ENCODE measurements at places on chromosomes 11 and 22. TPM values are rescaled to one million over a fixed set of nuclear protein-coding genes. Genes with fewer than 3 reads are reported as not detected.

DNA sequence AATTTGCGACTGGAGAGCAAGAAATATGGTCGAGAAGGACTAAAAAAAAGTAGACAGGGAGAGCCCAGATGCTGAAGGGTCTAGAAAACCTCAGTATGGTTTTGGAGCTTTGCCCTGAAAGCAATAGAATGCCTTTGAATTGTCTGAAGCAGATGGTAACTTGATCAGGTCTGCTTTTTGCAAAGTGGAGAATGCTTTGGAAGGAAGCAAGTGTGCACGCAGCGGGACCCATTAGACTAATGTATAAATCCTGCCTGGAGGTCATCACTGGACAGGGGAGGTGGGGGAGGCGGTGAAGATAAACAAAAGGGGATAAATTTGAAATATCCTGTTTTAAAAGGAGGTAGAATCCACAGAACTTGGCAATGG lies 757 bp upstream of the HINFP start:
- H3K36me3 ChIP-seq, result peaks cover 30% of the 10 kb centered on the region
- peak; percentile 65 for DNase-seq

DNA sequence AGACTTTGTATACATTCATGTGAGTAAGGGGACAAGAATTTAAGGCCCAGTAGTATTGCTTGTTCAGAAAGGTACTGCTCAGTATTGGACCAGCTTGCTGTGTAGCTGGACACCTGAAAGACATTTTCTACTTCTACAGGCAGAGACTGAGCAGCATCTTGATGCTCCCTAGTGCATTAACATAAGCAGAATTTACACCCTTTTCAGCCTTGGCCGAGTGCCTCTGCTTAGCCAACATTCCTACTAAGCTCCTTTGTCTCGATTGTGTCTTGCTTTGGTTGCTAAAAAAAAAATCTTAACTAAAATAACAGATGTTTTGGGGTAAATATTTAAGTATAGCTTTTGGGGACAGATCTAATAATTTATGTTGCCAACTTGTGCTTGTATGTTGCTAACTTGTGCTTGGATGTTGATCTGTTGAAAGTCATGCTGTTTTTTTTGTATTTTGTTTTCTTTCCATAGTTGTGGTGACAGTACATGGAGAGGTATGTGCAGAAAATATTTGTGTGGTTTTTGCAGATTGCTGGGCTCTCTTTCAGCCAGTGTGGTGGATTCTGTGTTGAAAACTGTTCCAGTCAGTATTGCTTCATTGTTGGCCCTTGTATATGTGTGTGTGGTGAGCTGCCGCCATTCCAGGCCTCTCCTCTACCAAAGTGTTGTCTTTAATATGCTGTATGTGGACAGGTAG lies 3.7 kb downstream of the PTS start:
- peaks cover 10% of the 10 kb centered on the region for H3K4me1 ChIP-seq
- H3K36me3 ChIP-seq, result peaks cover 6% of the 10 kb centered on the region
- H3K27ac ChIP-seq, result no peak overlapping the region
- no peak overlapping the region for H3K4me3 ChIP-seq

- no peaks in the 10 kb centered on the region for H3K36me3 ChIP-seq
- peaks cover 21% of the 10 kb centered on the region for H3K4me1 ChIP-seq
- no peaks in the 10 kb centered on the region for H3K27me3 ChIP-seq
These were observed 56.9 kb upstream of the PRSS23 start for GRCh38 chr11:86743223-86744118.

DNA sequence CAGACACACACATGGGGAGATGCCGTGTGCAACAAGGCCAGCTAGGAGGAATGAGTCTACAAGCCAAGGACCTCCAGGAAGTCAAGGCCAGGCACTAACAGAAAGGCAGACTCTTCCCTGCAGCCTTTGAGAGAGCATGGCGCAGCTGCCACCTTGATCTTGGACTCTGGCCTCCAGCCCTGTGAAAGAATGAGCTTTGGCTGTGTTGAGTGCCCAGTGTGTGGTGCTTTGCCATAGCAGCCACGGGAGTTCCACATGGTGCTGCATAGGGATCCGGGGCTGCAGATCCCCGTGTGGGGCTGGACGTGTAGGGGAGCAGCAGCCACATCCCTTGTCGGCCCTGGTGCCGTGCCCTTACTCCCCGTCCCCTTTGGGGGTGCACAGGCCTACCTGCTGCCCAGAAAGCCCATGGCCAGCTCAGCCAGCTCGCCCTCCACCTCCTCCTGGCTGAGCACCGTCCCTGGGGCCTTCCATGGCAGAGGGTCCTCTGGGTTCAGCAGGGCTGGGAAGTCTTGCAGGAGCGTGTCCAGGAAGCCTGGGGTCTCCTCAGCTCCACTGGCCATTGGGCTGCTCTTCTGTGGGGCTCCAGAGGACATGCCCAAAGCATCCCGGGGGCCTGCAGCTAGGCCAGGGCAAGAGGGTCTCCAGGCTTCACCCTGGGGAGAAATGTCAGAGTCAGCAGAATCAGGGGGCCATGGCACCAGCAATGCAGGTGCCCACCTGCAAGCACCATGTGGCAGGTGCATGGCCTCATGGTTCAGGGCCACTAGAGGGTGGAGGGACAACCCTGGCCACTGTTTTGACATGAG lies 7.0 kb downstream of the PPM1F start:
- DNase-seq, result no peak
- peaks cover 67% of the 10 kb centered on the region for H3K36me3 ChIP-seq
- peaks cover 94% of the 10 kb centered on the region for H3K4me1 ChIP-seq
- no peaks in the 10 kb centered on the region for H3K27me3 ChIP-seq
- H3K27ac ChIP-seq, result peak overlapping the region; percentile 35

GRCh38 chr22:35274154-35274871 lies 17.0 kb downstream of the HMGXB4 start:
- no peak overlapping the region for H3K4me3 ChIP-seq
- H3K27me3 ChIP-seq, result no peaks in the 10 kb centered on the region
- no peak for DNase-seq
- H3K4me1 ChIP-seq, result no peaks in the 10 kb centered on the region
- no peak overlapping the region for H3K27ac ChIP-seq
- peaks cover 27% of the 10 kb centered on the region for H3K36me3 ChIP-seq

DNA sequence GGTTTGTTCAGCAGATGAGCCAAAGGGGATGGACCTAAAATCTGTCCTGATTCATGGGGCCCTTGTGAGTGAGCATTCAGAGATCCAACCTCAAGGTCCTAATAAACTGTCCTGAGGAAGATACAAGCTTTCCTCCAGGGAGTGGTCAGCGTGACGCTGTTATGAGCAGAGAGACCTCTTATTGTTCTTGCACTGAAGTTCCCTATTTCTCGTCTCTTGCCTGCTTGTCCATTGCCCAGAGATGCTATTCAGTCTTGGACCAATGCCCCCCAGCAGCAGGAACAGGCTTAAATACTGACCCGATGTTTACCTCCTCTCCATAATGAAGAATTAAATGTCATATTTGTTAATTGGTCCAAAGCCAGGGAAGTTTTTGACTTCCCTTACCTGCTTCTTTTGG lies 225.2 kb upstream of the PGR start:
- no peak overlapping the region for H3K4me3 ChIP-seq
- no peaks in the 10 kb centered on the region for H3K36me3 ChIP-seq
- H3K27me3 ChIP-seq, result no peaks in the 10 kb centered on the region
- no peak overlapping the region for H3K27ac ChIP-seq

DNA sequence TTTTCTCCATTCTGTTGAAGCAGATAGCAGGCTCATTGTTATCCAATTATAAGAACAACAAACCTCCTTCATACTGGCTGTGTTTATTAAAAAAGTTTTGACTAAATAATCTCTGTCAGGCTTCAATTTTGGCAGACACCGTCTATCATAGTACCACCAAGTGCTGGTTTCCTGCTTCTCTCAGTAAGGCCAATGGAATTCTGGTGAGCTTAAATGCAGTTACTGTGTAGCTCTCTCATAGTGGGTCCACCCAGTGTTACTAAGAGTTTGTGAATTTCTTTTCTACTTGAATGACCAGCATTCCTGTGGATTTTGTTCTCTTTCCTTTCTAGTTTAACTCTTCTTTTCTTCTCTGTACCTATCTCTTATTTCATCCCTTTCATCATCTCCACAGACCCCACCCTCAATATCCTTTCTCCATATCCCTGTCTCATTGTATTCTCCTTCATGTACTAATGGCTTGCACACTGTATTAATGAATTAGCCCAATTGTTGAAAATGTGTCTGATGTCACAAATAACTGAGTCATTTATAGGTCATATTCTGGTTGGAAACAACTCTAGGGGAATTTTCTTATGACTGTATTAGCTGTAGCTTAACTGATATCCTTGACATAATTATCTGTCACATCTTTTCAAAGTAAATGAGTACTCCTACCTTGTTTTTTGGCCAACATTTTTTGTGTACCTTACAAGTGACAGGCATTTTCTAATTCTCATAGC lies 372.1 kb downstream of the FAT3 start:
- no peaks in the 10 kb centered on the region for H3K36me3 ChIP-seq
- no peak overlapping the region for H3K4me3 ChIP-seq

DNA sequence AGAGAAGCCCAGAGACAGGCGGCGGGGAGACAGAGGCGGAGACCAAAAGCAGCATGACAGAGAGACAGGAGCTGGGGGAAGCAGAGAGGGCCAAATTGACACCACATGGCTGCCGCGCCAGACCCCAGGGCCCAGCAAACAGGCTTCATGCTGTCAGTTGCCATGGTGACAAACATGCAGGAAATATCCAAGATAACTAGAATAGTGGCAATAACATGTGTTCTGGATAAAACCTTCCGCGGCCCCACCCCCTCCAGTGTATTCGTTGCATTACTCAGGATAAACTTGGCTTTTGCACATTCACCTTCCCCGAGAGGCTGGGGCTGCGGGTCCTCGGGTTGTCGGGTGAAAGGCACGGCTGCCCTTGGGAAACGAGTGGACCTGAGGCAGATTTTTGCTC lies 49.9 kb upstream of the CDON start:
- peak; percentile 97 for DNase-seq
- H3K27me3 ChIP-seq, result no peaks in the 10 kb centered on the region
- H3K4me1 ChIP-seq, result peaks cover 73% of the 10 kb centered on the region
- no peak overlapping the region for H3K4me3 ChIP-seq

GRCh38 chr11:73126804-73127480 lies 15.2 kb downstream of the FCHSD2 start:
- H3K4me1 ChIP-seq, result no peaks in the 10 kb centered on the region

GRCh38 chr11:102017026-102017425 lies 30.2 kb upstream of the CFAP300 start:
- DNase-seq, result peak; percentile 81
- H3K36me3 ChIP-seq, result no peaks in the 10 kb centered on the region
- no peak overlapping the region for H3K27ac ChIP-seq

DNA sequence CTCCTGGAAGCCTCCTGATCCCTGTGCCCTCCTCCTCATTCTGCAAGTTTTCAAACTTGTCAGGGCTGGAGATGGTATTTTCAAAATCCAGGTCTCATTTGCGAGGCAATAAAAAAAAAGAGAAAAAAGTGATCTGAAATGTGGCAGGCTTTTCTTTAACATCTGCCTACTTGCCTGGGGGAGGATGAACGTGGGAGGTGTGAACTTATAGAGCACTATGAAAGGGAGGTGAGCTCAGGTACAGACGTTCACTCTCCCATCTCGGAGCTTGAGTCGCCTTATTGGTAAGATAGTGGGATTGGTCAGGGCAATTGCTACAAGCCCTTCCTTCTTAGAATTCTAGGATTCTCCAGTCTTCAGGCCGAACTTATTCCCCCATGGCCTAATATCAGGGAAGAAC lies 104.8 kb upstream of the CADM1 start:
- peaks cover 13% of the 10 kb centered on the region for H3K4me1 ChIP-seq
- peaks cover 35% of the 10 kb centered on the region for H3K27me3 ChIP-seq
- no peak overlapping the region for H3K4me3 ChIP-seq
- no peak overlapping the region for H3K27ac ChIP-seq

The EWSR1 gene
- total RNA-seq, result 111 TPM
